SK-N-DZ (cell line): ENCODE measurements at places on chromosomes 2 and 18.

DNA sequence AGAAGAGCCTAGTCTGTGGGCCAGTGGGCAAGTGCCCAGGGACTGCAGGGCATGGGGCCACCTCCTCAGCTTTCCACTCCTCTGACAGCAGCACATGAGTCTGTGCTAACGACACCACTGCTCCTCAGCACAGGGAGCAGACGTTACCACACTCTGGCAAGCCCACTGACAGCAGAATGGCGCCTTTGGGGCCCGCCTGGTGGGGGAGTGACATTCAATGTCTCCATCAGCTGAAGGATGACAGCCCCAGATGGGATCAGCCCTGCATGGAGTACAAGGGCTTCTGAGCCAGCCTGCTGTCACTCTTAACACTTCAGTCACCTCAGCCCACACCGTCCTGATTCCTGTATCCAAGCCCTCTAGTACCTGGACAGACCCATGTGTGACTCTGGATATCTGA lies 149.4 kb upstream of the SMAD2 start:
- no peak for DNase-seq

GRCh38 chr2:203893401-203893800 lies 25.8 kb downstream of the CTLA4 start:
- no peak for DNase-seq

DNA sequence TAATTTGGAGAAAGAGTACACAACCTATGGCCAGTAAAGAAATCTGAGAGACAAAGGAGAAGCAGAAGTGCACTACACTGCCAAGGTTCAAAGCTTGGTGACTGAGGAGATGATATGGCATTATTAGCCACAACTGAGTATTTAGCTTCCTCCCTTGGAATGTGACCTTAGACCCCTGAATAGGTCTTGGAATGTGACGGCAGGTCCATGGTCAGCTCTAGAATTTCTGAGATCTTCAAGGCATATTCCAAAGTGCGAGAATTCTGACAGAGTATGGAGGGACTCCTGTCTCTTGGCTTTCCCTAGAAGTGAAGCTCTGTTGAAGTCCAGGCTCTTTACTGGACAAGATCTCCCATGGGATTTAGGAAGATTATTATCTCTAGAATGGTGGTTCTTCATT lies 130.0 kb upstream of the FN1 start:
- no peak for DNase-seq

DNA sequence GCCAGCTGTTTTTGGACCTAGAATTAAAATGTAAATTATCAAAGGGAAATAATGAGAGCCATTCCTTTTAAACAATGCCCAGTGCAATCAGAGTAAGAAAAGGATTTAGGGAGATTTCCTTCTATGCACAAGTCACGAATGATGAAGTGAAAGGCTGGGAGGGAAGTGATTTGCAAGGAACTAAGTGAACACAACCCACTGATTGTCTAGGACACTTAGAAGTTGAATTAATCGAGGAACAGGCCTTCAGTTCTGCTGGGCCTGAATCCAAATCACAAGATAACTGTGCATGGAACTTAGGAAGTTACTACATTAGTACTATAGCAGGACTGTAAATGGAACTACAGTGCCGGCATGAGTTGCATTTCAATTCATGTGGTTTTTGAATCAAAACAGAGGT lies 17.7 kb downstream of the MAP2 start:
- no peak for DNase-seq
